Stimulated activated CD4-positive, alpha-beta T cell treated with anti-CD3 and anti-CD28 coated beads, Interleukin-1b, Interleukin-23, amount 100 ng/mL, for 1 hour (primary cell): ENCODE measurements at places on chromosomes 2 and 18.

DNA sequence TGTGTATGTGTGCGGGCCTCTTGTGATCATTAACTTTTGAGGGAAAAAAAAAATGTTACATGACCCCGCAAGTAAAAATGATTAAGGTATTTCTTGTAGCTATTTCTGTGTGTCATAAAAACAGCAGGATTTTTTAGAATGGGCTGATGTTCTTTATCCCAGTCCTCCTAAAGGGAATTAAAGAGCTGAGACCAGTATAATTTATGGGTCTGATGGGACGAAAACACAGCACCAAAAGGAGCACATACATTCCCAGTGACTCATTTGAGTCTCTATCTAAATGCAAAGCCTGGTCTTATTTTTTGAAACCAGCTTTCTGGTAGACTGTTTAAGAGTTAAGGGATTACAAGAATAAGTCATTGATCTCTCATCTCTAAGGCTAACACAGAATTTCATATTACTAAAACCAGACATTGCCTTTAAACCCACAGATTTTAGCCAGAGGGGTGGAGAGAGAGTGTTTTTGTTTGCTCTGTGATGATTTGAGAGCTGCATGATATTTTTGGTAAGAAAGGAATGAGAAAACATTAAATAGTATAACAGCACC lies 342.3 kb upstream of the EPHA4 start:
- DNase-seq, result no peak

GRCh38 chr2:133633881-133634409 lies 65.7 kb upstream of the NCKAP5 start:
- DNase-seq, result no peak

- no peak for DNase-seq
Observed at GRCh38 chr2:4930704-4931103, 761.5 kb upstream of the SOX11 start.

- DNase-seq, result no peak
Observed at GRCh38 chr2:239871481-239872435, 153.4 kb downstream of the NDUFA10 start.

DNA sequence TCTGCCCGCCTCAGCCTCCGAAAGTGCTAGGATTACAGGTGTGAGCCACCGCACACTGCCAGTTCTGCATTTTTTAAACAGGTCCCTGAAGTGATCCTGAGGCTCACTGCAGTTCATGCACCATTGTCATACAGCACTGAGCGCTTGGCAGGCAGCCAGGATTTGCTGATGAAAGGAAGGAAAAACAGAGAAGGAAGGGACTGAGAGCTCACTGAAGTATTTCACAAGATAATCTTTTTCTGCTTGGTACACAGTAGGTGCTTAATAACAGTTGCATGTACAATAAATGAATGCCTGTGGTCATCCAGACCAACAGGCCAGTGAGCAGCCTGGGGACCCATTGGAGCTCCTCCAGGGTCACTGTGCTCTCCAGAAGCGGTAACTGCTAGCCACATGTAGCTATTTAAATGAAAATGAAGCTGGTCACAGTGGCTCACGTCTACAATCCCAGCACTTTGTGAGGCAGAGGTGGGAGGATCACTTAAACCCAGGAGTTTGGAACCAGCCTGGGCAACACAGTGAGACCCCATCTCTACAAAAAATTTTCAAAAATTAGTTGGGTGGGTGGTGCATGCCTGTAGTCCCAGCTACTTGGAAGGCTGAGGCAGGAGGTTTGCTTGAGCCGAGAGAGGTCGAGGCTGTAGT lies 33.1 kb upstream of the SMAD7 start:
- no peak for DNase-seq

DNA sequence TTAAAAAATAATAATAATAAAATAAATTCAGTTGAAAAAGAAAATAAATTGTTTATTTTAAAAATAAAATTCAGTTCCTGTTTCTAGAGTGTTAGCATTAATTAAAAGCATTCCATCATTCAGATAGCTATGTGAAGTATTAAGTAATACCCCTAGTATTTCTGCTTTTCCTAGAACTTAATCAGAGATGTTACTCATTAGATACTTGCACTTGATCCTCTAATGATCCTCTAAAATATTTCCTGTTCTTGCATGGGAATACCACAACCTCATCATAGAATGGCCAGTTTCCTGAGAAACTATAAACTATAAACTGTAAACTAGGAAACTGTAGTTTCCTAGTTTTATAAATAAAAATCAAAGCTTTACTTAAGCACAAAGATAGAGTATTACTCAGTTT lies 11.1 kb upstream of the CNNM3 start:
- DNase-seq, result no peak

GRCh38 chr18:13531681-13532325 lies 194.6 kb downstream of the FAM210A start:
- no peak for DNase-seq

- no peak for DNase-seq
Observed at GRCh38 chr2:45974056-45974455, 322.6 kb downstream of the PRKCE start.
